ENCODE measurements at places on chromosomes 2 and 18.

DNA sequence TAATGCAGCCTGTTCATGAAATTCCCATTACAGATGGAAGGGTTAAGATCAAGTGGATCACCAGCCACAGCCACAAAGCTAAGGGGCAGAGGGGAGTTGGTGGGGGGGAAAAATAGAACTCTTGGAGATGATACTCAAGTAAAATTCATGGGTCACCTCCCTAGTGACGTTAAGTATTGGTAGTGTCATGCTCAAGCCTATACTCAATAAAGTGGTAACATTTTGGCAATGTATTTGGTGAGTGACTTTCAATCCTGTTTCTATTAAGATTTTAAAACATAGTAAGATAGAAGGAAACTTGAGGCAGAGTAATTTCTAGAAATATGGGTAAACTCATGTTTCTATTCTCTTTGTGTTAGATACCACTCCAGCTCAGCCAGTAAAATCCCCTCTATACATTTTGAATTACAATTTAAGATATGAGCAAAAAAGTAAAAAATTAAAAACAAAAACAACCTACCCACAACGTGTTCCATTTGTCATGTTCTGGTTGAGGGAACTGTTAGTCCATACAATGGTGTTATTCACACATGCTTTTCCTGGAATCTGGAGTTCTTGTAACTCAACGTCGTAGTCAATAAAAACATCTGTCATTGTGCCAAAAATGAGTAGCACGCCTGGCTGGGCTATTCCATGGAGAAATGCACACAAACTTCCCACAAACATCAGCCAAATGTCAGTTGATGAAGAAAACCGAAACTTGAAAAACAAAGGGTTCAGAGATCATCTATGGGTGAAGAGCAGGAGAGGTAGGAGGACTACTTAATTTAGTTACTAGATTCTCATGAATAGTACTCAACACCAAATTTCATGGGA is 18.1 kb downstream of the ABCB11 start:
- no peak for DNase-seq

- no peak for DNase-seq
Observed at GRCh38 chr2:241393524-241394196, 37.6 kb downstream of the FARP2 start.

GRCh38 chr2:94986392-94986963 is 39.0 kb upstream of the MAL start:
- peak; percentile 46 for DNase-seq

- DNase-seq = no peak
Observed at GRCh38 chr2:162344617-162344950, 652 bp downstream of the GCA start.

DNA sequence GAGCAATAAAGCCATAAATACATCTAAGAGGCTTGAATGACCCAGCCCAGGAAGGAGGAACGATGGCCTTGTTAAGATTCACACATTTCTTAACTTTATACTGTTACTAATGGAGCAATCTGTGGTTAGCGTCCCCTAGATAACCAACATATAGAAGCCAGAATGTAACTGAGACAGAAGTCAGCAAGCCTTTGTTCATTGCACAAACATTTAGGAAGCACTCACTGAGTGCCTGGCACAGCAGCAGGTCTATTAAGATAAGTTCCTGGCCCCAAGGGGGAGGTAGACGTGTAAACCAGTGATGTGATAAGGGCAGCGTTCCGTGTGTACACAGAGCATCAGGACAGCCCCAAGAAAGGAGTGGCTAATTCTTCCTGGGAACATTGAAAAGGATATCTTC is 63.6 kb upstream of the ATL2 start:
- no peak for DNase-seq

GRCh38 chr2:26720322-26721114 is 28.0 kb downstream of the KCNK3 start:
- no peak for DNase-seq

DNA sequence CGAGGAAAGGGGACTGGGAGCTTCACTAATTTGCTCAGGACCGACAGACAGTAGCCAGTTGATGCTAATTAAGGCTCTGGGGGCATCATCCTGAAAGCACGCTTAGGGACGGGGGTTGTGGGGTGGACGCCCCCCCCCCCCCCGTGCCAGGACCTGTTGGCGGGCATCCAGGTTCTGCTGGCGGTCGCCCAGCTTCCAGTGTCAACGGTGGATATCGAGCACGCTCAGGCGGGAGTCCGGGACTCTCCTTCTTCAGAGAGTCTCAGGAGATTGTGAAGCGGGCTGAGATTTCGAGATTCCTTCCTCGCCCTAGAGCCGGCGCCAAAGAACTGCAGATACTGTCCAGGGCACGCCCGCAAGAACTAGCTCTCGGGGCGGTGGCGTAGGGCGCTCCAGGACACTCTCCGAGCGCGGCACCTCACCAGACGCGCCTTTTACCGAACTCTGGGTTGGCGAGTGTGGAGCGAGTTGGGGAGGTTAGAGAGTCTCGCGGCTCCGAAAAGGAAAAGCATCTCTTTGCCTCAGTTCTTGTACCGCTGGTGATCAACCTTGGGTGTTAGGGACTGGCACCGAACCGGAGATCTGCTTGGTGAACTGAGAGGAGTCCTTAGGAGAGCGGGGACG is 5.6 kb downstream of the RAX start:
- DNase-seq = no peak

GRCh38 chr18:79382681-79383387 is 12.9 kb upstream of the NFATC1 start:
- no peak for DNase-seq

- DNase-seq = no peak
Observed at GRCh38 chr18:9469685-9470084, 5.6 kb upstream of the RALBP1 start.

DNA sequence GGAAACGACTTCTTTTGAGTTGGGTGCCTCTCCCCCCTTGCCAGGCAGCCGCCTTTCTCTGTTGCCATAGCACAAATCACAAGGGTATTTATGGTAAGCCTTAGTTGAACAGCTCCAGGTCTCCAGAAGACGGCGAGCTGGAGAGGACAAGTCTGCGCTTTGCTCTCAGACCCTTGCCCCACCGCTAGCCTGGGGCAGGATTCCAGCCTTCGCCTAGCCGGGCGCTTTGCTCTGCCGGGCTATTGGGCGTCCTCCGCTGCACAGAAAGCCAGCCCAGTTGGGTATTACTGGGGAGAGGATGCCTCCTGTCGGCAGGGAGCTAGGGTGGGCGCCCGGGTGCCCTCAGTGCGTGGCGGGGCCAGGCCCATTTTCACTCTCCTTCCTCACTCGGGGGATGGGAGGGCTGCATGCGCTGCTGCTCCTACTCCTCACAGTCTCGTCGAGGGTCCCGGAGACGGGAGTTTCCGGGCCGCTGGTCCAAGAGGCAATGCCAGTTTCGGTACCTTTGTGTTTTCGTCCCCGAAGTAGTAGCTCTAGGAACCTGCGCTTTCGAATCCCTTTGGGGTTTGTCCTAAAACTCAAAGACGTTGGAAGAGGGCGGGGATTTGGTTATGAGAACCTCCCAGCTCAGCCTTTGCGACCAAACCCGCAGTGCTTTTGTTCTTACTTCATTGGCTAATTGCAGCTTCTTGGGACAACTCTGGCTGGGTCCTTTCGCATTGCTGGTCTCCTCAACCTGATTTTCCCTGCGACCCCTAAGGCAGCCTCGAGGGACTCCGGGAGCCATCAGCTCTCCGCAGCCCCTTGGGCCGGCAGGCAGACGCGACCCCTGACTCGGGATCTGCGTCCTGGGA is 3.6 kb upstream of the DLX2 start:
- no peak for DNase-seq

- no peak for DNase-seq
Observed at GRCh38 chr2:238389988-238390589, 36.6 kb upstream of the ASB1 start.

- no peak for DNase-seq
Observed at GRCh38 chr2:137367361-137367760, 596.9 kb upstream of the HNMT start.

DNA sequence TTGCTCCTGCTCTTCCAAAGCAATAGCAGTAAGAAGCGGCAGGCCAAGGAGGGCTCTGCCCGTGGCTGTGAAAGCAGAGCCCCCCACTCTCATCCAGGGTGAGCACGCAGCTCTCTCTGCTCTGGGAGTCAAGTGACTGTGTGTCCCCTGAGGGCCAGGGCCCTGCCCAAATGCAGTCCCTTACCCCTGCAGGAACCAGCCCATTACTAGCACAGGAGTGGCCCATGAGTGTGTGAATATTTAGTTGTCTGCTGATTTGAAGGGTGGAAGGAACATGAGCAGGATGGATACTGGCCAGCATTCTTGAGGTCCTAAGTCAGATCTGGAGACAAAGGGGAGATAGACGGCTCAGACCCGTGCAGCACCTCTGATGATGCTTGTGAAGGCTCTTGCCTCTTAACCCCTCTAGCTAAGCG is 69.7 kb upstream of the FOSL2 start:
- DNase-seq = no peak

GRCh38 chr2:176753752-176754474 is 458.7 kb upstream of the HNRNPA3 start:
- DNase-seq = no peak

- DNase-seq = peak; percentile 23
Observed at GRCh38 chr18:5414546-5414945, 119.0 kb upstream of the ZBTB14 start.

Measured in NT2/D1 (cell line).